ENCODE measurements at places on chromosomes 6 and 20.

DNA sequence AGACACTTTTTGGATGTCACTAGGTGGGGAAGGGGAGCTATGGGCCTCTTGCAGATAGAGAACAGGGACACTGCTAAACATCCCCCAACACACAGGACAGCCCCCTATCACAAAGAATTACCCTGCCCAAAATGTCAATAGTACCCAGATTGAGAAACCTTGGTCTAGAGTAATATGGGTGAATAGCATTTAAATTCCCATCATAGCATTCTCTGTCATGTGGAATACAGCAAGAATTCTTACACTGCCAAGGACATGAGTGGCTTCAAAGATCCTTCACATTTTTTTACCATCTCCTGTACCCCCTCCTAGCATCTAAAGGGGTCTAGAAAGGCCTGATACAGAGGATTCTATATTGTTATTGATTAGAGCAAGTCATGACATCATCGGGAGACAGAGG, 83.1 kb upstream of the SSTR4 start:
- no peak for DNase-seq

DNA sequence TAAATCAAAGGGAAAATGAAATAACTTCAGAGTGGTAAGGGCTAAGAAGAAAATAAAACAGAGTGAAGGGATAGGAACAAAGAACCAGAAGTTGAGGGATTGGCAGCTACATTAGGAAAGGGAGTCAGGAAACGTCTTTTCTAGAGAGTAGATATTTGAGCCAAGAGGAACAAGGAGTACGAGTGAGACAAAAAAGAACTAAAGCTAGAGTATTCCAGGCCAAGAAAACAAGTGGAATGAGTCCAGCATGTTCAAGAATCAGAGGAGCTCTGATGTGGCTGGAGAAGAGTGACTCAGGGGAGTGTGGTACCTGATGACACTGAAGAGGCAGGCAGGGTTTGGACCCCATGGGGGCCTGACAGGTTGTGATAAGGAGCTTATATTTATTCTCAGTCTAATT, 66.3 kb downstream of the CEP162 start:
- DNase-seq = no peak

DNA sequence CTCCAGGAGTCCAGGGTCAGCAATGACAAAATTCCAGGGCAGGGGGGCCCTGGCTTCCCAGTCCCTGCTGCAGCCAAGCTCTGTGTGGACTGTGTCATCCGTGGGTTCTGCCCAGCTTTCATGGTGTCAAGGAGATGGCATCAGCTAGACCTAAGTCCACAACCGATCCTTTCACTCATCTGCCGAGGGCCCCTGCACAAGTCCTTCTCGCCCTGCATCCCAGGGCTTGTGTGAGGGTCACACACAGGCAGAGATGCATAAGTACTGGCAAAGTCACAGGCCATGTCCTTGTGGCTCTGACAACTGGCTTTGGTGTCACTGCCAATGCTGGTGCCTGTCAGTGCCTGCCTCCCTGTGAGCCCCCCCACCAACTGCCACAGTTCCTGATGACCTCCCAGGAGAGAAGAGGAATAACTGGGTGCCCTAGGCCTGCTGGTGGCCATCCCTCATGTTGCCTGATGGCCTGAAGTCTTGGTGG, 181.4 kb upstream of the CST7 start:
- no peak for DNase-seq

- no peak for DNase-seq
These were observed 45.6 kb downstream of the BLTP3A start for GRCh38 chr6:34837528-34837927.

GRCh38 chr6:5713519-5713918, 293.2 kb downstream of the NRN1 start:
- no peak for DNase-seq

- no peak for DNase-seq
These were observed 533 bp downstream of the MRPS18A start for GRCh38 chr6:43687079-43687436.

- no peak for DNase-seq
These were observed 195.6 kb downstream of the FUT9 start for GRCh38 chr6:96211341-96211740.

GRCh38 chr6:130565696-130566095, 199.9 kb downstream of the TMEM200A start:
- DNase-seq = no peak

DNA sequence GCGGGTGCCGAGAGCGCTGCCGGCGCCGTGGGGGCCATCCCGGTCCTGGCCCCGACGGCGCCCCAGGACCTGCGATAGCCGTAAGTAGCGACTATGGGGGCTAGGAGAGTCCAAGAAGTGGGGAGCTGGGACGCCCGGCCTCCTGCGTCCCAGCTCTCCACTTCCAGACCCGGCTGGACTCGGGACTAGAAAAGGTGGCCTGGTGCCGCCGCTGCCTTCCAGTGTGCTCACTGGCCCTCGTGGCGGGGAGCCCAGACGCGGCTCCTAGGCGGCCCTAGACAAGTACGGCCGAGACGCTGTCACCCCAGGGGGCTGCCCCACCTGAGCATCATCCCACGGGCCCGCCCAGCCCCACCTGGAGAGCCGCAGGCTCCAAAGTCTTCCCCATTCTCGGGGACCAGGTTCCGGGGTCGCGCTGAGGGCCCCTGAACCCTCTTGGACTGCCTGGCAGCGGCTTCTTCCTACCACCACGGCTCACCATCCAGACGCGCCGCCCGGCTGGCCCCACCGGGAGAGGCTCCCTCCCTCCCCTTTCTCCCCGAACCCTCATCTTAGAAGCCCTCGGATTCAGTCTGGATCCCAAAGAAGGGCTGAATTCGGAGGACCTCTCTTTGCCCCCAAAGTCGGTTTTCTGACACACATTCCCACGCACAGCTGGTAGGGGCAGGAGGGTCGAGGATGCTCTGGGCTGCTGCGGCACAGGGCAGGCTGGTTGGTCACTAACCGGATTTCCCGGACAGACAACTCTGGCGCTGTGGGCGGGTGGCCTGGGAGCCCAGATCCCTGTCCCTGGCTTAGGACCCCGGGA, 870 bp upstream of the MDFI start:
- no peak for DNase-seq

DNA sequence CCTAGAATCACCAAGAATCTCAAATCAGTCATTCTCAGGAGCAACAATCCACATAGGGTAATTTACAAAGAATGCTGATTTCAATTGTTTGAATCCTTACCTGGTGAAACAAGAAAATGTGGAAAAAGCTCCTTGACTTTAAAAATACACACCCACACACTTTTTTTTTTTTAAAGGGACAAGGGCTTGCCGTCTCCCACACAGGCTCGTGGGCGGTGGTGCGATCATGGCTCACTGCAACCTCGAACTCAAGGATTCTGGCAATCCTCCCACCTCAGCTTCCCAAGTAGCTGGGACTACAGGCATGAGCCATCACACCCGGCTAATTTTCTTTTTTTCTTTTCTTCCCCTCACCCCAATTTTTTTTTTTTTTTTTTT, 30.7 kb downstream of the PARD6B start:
- peak; percentile 19 for DNase-seq

DNA sequence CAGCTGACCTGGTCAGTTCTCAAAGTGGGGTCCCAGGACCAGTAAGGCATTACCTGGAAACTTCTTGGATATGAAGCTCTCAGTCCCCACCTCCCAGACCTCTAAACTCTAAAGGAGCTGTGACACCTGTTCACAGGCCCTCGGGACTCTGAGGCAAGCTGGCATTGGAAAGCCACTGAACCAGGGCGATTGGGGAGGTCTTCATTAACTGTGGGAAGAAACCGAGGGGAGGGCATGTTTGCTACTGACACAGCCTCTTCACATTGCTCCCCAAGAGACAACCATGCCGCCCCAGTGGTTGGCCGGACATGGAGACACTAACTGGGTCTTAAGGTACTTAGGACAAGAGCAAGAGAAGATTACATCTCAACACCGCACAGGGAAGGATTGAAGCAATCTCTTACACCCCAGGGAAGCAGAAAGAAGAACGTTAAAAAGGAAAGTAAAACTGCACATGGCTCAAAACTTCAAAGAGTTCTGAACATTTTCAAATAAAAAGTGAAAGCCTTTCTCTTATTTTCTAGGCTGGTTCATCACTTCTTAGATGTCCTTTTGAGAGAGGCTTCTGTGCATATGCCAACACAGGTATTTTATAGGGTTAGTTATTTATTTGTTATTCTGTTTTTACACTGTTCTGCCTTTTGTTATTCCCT, 210.0 kb upstream of the CST7 start:
- no peak for DNase-seq

DNA sequence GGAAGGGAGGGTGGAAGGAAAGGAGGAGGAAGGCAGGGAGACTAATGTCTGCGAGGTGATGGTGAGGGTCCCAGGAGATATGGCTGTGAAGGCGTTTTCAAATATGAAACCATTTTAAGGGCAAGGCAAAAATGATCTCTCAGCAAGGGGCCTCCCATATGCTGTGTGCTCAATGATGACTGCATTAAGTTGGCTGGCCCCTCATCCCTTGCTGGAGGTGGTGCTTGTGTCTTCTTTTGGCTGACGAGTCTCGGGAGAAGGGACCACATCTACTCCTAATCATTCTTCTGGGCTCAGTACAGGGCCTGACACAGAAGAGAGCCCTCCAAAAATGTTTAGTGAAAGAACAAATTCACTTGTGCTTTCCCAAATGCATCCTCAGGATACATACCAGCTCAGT, 23.0 kb upstream of the MRPS18A start:
- no peak for DNase-seq

GRCh38 chr20:35954907-35955251, 577 bp upstream of the SCAND1 start:
- DNase-seq = peak; percentile 29

- no peak for DNase-seq
These were observed 10.0 kb downstream of the POLR3F start for GRCh38 chr20:18477218-18477617.

- DNase-seq = no peak
These were observed 262.3 kb downstream of the TBC1D7 start for GRCh38 chr6:13066050-13066449.

DNA sequence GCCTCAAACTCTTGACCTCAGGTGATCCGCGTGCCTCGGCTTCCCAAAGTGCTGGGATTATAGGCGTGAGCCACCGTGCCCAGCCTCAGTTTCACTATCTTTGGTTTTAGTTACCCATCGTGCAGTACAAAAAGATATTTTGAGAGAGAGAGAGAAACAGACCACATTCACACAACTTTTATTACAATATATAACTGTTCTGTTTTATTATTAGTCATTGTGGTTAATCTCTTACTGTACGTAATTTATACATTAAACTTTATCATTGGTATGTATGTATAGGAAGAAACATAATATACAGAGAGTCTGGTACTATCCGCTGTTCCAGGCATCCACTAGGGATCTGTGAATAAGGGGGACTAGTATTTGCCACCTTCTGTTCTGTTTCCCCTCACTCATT, 29.4 kb upstream of the TAF8 start:
- DNase-seq = no peak

- no peak for DNase-seq
These were observed 24.6 kb downstream of the TRAM2 start for GRCh38 chr6:52552278-52552643.

DNA sequence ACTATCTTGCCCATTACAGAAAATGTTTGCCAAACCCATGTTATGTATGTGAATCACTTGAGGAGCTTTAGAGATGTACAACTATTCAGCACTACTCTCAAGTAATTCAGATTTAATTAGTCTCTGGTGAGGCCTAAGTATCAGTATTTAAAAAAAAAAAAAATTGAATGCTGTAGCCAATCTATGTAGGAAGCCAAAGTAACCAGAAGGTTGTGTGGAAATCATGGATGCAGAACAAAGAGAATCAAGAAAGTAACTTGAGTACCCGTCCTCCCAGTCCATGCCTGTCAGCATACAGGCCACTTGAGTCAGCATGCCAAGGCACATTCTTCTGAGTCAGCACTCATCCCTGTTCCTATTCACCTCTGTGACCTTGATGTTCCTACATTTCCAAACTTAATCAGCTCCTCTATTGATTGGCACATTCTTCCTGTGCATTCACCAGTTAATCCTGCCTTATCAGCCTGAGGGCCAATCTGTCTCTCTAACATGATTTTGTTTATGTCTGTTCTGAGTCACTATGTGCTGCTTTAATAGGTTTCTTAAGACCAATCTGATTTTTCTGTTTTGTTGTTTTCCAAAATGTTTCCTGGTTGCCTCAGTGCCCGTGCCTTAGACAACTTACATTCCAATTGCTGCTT, 165.6 kb downstream of the KCNQ5 start:
- peak; percentile 77 for DNase-seq

DNA sequence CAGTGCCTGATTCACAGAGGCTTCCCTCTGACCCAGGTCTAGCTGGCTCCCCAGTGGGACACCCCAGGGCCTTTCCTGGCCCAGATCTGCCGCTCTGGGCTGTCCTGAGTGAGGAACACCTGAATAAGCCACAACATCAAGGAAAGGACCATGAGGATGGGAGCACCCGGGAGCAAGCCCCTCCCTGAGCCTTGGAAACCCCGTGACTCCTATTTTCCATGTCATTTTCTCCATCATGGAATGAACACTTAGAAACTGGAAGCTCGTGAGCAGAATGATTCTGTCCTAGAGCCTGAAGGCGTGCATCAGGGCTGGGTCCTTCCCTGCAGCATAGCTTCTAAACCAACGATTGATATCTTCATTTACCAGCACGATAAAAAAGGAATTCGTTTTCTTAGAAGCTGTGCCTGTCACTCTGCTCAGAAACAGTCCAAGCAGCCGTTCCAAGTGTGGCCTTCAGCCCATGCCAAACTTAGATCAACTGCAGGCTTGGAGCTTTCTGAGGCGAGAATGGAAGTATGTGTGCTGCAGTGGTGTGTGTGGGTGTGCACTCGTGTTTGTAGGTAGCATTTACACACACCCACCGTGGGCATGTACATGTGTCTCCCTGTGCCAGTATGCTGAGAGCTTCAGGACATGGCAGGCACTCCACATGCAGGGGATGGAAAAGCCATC, 83.2 kb upstream of the FOXC1 start:
- DNase-seq = no peak

- DNase-seq = no peak
These were observed 548.9 kb upstream of the ADGRB3 start for GRCh38 chr6:68086199-68086598.

GRCh38 chr20:1775117-1775516, 117.5 kb upstream of the SIRPG start:
- DNase-seq = peak; percentile 19

DNA sequence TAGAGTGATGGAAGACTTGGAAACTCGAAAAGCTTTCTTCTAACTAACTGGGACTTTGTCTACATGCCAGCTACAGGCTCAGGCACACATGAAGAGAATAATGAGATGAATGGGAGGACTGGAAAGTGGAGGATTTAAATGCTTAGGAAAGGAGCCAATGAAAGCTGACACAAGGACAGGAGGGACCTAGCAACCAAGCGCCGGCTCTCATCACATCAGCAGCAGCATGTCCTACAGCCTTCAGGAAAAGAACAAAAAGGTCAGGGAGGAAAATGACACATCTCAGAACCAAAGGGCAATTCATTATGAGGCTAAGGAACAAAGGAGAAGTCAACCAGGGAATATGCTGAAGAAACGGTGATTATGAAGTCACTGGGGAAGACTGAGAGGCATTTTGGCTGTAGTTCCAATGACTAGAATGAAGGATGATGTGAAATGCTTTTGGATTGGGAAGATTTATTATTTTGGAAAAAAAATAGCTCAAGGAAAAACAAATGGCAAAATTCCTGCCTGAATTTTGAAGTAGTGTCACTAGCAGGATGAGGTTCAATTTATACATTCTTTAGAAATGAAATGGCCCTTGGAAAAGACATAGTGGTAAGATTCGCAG, 5.7 kb downstream of the BACH2 start:
- DNase-seq = no peak
